ENCODE measurements at places on chromosomes 7 and 10. TPM values are rescaled to one million over a fixed set of nuclear protein-coding genes. Genes with fewer than 3 reads are reported as not detected.

- DNase-seq: no peak
Measured at GRCh38 chr10:62726142-62726541, 78.4 kb upstream of the ADO start.

DNA sequence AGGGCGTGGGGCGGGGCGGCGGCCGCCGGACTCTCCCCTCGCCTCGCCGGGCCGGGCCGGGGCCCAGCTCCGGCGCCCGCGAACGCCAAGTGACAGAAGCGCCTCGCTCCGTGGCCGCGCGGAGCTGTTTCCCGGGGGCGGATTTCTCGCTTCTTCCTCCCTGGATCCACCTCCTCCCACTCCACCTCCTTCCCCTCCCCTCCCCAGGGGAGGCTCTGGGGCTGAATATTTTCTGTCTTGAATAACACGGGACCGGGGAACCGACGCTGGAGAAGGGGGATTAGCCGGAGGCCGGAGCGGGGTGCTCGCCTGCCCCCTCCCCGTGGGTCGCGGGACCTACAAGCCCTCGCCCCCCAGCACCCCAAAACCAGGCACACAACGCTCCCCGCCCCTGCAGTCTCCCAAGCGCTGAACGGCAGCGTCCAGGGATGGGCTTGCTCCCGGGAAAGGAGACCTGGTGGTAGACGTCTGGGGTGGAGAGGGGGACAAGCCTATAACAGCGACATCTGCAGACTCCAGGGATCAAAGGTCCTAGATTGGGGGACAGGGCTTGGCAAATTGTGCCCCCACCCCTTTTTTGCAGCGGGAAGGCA lies at the start of gene ARHGAP21:
ARHGAP21 (minus strand) TSS at position 100 of the 593 bp plus-strand sequence. CDS start 1,988 bp downstream, outside the sequence.
- peak; percentile 80 for DNase-seq

DNA sequence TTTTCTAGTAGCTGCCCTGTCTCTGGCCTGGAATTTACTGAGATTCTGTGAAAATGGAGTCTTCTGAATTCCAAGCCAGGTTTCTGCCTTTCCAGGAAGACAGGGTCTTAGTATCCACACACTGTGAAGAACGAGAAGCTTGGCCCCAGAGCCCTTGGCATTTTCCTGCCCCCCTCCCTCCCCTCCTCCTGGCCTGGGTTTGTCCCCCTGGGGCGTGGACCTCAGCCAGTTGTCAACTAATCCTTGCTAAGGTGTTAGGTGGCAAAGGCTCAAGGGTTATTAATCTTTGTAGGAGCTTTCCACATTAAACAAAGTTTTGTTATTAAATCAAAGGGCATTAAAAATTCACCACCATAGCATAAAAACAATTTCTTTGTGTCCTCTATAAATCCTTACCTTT lies 329.5 kb downstream of the RNLS start:
- DNase-seq: no peak

GRCh38 chr7:77308792-77309191 lies 107.4 kb downstream of the GSAP start:
- no peak for DNase-seq

Gene CRYGN
- 0.53 TPM for total RNA-seq

- DNase-seq: no peak
Measured at GRCh38 chr10:32190890-32191491, 134.8 kb upstream of the KIF5B start.

GRCh38 chr10:50286517-50286916 lies 35.2 kb upstream of the ASAH2 start:
- no peak for DNase-seq

DNA sequence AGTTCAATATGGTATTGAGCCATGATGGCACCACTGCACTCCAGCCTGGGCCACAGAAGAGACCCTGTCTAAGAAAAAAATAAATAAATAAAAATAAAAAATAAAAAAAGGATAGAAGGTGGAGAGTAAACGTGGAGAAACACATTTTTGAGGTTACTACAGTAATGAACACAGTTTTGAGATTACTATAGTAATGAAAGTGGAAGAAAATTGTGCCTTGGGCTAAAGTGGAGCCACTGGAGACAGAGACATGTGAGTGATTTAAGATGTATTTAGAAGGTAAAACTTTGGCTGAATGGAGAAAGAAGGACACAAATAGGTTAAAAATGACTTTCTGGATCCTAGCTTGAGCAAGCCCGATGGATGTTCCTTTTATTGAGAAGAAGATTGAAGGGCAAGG lies 76.8 kb downstream of the HGF start:
- no peak for DNase-seq

- DNase-seq: no peak
Measured at GRCh38 chr7:29248713-29249382, 54.3 kb downstream of the CHN2 start.

DNA sequence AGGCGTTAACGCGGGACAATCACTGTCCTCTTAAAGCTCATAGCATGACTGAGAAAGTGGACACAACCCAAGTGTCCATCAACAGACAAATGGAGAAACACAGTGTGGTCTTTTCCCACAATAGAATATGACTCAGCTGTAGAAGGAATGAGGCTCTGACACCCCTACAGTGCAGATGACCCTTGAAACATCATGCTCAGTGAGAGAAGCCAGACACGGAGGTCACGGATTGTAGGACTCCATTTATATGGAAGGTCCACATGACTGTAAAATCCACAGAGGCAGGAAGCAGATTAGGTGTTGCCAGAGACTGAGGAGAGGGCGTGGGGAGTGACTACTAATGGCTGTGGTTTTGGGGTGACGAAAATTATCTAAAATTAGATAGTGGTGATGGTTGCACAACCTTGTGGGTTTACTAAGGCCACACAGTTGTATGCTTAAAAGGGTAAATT lies 6.1 kb upstream of the NCAPG2 start:
- no peak for DNase-seq

DNA sequence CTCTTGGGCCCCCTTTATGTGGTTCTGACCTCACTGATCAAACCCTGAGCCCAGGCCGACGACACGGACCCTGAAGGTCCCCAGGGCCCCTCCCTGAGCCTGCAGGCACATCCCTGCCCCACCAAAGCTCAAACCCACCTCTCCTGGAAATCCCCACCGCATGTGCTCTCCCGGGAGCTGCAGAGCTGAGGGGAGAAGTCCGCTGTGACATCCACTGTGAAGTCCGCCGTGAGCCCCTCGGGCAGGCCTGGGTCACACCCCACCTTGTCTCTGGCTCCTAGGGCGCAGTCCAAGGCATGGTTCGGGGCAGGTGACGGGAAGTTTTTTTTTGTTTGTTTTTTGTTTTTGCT lies 100.2 kb downstream of the MICALL2 start:
- no peak for DNase-seq

Gene PTPRE
- 24.3 TPM for total RNA-seq

- DNase-seq: no peak
Measured at GRCh38 chr7:48424731-48425130, 253.5 kb downstream of the ABCA13 start.

DNA sequence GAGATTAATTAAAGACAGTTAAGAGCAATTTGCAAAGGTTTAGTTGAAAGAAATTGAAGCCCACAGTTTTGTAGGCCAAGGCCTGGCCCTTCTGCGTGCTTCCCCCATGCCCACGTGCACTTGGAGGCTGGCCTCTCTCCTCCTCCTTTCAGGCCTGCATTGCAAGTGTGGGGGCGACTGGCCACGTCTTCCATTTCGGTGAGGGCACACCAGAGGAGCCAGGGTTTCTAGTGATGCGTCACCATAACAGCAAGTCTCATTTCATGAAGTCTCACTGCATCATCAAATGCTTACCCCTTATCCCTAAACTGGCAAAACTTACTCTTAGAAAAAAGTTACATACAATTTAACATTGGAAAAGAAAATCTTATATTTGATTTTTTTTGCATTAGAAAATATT lies 141.2 kb downstream of the NRF1 start:
- no peak for DNase-seq

DNA sequence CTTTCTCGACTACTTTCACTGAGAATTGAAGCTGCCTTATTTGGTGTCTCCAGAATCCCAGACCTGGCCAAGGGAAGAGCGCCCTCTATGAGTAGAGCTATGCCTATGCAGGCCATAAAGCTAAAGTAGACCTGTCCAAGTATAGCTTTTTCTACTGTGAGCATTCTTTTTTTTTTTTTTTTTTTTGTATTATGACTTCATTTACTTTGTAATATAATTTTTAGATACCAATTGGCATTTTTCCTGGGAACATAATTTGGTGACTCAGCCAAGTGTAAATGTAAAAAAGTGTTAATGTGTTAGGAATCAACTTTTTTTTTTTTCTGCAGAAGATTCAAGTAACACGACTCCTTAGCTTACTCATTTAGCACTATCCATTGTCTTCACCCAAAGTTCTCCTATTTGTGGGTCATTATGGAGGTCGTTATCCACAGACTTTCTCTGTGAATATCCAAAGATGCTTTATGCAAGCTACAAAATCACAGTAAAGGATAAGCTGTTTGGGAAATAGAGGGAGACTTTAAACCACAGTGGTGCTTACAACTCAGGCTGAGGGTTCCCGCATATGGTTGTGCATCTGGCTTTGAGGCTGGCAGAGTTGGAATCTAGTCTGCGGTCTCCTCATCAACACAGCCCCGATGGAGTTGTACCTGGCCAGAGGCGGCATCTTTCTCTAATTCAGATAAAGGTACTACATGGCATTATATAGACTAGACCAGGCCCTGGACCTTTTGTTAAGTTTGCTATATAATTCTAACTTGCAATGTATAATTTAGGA lies 1040.2 kb upstream of the SORCS1 start:
- DNase-seq: no peak

Gene SFTPA1
- 0.26 TPM for total RNA-seq

Gene LYZL1
- not detected for total RNA-seq

- DNase-seq: peak; percentile 31
Measured at GRCh38 chr7:27835376-27835775, 95.4 kb downstream of the TAX1BP1 start.

DNA sequence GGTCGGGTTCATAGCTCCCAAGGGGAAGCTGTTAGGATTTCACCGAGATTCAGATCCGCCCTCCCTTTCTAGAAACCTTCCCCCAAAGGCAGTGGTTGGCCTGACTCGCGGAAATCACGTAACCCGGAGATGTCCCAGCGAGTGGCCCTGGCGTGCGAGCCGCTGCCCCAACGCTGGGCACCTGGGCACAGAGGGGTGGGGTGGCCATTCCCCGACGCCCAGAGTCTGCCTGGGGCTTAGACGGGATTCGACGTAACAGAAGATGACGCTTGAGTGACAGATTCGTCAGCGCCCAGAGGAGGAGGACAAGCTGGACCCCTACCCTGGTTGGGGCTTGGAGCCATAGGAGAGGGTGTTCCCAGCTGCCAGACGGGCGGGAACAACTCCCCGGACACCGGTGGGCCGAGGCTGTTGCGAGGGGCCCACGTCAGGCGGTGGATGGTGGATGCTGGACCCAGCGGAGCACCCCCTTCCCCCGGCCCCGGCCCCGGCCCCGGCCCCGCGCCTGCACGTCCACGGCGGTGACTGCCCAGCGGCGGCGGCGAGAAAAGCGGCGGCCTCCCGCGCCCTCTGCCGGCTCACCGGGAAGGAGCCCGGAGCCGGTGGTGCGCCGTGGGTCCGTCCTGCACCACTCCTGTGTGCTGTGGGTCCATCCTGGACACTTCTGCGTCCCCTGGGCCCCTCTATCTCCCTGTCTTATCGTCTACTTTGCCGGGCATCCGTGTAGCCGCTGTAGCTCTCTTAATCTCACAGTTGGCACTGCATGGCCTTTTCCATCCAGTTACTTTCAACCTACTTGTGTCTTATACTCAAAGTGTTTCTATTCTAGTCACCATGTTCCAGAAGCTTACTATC lies 35.4 kb upstream of the KNDC1 start:
- peak; percentile 31 for DNase-seq

- no peak for DNase-seq
Measured at GRCh38 chr10:47406548-47406869, 22.4 kb upstream of the ZNF488 start.

GRCh38 chr10:113496111-113497109 lies 56.4 kb upstream of the HABP2 start:
- DNase-seq: no peak
